ENCODE measurements at places on chromosomes 3 and 15.

GRCh38 chr3:6220447-6220846 lies 640.5 kb upstream of the GRM7 start:
- DNase-seq: no peak

- peak; percentile 23 for DNase-seq
Observed at GRCh38 chr3:177448987-177449359, 251.7 kb upstream of the TBL1XR1 start.

DNA sequence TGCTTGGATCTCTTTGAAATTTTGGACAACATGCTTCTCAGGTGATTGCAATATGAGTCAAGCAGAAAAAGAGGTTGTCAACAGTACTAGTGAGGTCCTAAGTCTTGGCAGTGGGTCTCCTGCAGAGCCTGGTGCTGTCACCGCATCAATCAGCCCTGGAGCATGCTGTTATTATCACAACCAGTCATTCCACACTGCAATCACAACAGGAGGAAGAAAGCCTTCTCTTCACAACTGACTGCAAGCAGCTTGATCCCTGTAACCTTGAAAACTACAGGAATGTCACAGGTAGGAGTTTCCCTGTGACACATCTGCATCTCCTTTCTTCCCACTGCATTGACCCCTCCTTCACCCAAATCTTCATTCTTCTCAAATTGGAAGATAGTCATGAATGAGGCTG lies 451.1 kb upstream of the ATP11B start:
- DNase-seq: no peak

- DNase-seq: no peak
Observed at GRCh38 chr3:190089711-190090110, 31.0 kb downstream of the P3H2 start.

- DNase-seq: no peak
Observed at GRCh38 chr3:23213813-23214212, 10.7 kb downstream of the UBE2E2 start.

- no peak for DNase-seq
Observed at GRCh38 chr3:159277814-159278213, 476.0 kb downstream of the MFSD1 start.

GRCh38 chr3:48208076-48208475 lies 15.2 kb upstream of the CAMP start:
- no peak for DNase-seq

GRCh38 chr3:16146015-16146730 lies 28.3 kb upstream of the GALNT15 start:
- no peak for DNase-seq

DNA sequence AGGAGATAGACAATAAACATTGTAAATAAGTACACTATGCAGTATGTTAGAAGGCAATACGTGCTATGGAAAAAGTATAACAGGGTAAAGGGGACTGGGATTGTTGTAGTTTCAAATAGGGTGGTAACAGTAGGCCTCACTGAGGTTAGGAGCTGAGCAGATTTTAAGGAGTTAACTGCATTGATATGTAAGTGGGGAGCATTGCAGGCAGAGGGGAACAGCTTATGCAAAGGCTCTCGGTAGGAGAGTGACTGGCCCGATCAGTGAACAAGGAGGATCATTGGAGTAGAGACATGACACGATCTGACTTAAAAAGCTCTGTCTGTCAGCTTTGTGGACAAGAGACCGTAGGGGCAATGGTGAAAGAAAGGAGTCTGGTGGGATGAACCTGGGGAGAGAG lies 46.8 kb downstream of the PCCB start:
- no peak for DNase-seq

GRCh38 chr3:55405436-55405835 lies 81.7 kb downstream of the WNT5A start:
- DNase-seq: no peak

GRCh38 chr3:189169728-189170127 lies 2.0 kb upstream of the TPRG1 start:
- no peak for DNase-seq

GRCh38 chr3:123595396-123596180 lies 10.7 kb upstream of the HACD2 start:
- no peak for DNase-seq

GRCh38 chr15:77993374-77993911 lies 84.1 kb downstream of the TBC1D2B start:
- no peak for DNase-seq

DNA sequence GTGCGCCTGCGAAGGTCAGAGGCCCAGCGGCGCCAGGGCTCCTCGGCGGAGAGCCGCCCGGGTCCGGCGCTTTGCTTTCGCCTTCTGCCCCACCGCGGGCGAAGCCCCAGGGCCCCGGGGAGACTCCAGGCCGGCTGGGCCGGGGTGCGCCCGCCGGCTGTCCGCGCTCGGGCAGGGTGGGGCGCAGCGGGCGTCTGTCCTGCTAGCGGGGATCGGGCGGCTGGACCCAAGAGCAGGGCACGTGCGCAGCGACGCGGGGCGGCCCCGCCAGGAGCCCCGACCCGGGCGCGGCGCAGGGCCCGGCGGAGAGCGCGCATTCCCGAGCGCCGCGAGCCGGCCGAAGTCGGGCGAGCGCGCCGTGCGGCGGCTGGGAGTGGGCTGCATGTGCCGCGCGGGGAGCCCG lies 569 bp upstream of the ALDH1A3 start:
- no peak for DNase-seq

DNA sequence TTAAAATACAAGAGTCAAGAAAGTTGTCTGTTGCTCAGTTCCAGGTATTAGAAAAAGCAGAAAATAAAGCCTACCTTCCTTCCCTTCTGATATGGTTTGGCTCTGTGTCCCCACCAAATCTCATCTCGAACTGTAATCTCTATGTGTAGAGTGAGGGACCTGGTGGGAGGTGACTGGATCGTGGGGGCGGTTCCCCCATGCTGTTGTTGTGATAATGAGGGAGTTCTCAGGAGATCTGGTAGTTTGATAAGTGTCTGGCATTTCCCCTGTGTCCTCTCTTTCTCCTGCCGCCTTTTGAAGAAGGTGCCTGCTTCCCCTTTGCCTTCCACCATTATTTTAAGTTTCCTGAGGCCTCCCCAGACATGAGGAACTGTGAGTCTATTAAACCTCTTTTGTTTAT lies 288.8 kb upstream of the LMCD1 start:
- DNase-seq: no peak

DNA sequence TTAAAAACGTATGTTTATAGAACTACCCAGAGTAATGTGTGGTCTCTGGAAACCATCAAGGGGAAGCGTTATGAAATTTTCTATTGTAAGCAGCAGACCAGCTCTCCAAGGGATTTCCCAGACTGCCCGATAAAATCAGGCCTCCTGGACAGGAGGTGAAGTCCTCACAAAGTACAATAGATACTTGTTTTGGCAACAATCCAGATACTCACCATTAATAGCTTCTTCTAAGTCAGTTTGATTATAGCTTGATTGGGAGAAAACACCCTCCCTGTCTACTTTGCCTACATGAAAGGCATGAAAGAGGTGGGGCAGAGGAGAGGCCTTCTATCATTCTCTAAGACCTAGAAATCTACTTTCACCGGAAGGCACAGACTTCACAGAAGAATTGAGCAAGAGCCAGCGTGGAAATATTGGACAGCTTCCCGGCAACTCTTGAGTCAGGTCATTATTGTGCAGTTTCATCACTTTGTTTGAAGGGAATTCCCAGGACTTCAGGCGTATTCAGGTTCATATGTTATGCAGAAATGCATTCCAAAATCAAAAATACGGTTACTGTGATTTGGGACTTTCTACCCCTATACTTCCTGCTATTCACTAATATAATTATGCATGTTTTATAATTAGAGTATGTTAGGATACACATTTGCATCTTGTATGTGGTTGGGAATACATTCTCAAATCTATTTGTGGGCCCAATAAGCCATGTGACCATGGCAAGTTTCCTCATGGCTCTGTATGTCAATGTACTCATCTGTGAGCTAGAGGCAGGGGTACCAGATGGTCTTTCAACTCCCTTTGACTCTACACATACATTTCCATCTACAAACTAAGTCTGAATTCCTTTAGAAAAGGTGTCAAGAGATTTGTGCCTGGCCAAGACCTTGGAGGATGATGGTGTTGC lies 103.5 kb downstream of the CD47 start:
- no peak for DNase-seq

DNA sequence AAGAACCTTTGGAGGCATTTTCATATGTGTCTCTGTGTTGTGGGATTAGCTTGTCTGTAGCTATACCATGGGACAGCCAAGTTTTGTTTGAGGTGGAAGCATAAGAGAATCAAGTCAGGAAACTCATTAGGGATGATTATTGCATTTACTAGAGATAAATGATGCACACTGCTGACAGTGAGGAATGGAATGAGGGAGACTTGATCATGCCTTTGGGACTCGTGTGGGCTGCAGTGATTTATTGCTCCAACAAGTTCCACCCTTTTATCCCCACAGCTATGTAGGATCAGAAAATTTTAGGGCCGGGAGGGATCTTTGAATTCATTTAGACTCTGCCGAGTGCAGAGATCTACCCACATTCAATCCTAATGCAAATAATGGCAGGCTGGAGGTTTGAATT lies 16.3 kb downstream of the ZNF385D start:
- DNase-seq: no peak

Data from CD4-positive, alpha-beta memory T cell (primary cell).